Activated naive CD4-positive, alpha-beta T cell treated with anti-CD3 and anti-CD28 coated beads, Interleukin-2, amount 50 U/mL, for 16 hours (primary cell): ENCODE measurements at places on chromosomes 7 and 10.
A peak's percentile ranks its signal among the peaks of the same experiment; 100 is the strongest.

- DNase-seq = no peak
These were observed 52.3 kb downstream of the HECW1 start for GRCh38 chr7:43164757-43165156.

DNA sequence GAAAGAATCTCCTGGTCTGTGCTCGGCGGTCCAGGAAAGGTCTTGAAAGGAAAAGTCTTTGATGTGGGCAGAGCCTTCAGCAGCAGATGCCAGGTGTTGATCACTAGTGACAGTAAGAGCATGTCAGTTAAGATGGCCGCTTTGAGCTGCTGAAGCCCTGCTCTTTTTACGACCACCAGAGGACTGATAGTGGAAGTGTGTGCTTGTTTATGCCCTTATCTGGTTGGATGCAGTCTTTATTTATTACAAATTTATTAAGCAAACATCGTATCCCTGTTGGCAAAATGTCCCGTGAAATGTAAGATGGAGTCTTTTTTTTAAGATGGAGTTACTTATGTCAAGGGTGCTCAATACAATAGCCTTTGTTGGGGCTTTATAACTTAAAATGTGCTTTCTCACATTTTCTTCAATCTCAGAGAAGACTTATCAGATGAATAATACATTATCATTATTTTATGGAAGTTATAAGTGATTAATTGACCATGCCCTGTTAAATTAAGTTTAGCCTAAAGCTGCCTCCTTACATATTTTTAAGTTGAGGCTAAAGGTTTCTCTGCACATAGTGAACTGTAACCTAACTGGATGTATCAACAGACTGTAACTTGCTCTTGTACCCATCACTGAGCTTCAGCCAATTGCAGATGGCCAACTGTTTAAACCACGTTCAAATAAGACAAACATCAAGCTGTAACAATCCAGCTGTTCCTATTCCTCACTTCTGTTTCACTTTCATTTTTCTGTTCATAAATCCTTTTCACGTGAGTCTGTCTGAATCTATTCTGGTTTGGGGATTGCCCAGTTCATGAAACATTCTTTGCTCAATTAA is 97.4 kb upstream of the PIK3CG start:
- no peak for DNase-seq

- DNase-seq = no peak
These were observed 23.5 kb downstream of the PFKFB3 start for GRCh38 chr10:6226216-6226615.

- no peak for DNase-seq
These were observed 5.3 kb upstream of the EBF3 start for GRCh38 chr10:129969184-129969910.

DNA sequence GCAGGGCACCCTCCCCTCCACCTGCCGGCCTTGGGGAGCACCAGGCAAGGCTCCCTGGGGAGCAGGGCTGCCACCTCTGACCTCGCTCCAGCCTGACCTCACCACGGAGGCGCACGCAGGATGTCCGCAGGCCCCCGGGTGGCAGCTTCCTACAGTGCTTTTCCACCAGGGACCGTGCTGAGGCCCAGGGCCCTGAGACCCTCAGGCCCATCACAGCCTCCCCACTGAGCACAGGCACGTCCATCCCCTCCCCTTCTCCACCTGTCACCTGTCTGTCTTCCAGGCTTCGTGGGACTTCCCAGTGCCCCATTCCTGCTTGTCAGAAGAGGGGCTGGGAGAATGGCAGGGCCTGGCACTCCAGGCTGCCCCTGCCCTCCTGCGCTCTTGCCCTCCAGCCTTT is 90.1 kb downstream of the LHPP start:
- DNase-seq = no peak

DNA sequence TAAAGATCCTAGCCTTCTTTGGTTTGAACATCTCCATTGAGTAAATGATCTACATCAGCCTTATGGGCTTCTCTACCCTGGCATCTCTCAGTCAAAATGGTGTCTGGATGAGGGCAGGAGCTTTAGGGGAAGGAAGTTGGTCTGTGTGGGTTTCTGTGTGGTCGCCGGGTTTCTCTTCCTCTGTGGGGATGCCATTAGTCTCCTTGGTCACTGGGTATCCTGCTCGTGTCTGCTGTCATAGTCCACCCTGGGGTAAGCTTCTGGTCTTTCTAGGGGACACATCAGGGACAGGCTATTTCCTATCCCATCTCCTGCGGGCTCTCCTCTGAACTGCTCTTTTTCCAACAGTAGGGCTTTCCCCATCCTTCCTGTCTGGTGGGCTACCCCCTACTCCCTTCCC is 150.3 kb upstream of the NPY start:
- DNase-seq = no peak

GRCh38 chr7:45343746-45344145 is 186.2 kb downstream of the RAMP3 start:
- no peak for DNase-seq

GRCh38 chr10:67923551-67923950 is 39.1 kb downstream of the SIRT1 start:
- no peak for DNase-seq

- no peak for DNase-seq
These were observed 71.5 kb downstream of the PRPF18 start for GRCh38 chr10:13658264-13658663.

GRCh38 chr7:21352540-21353387 is 75.1 kb upstream of the SP4 start:
- no peak for DNase-seq

DNA sequence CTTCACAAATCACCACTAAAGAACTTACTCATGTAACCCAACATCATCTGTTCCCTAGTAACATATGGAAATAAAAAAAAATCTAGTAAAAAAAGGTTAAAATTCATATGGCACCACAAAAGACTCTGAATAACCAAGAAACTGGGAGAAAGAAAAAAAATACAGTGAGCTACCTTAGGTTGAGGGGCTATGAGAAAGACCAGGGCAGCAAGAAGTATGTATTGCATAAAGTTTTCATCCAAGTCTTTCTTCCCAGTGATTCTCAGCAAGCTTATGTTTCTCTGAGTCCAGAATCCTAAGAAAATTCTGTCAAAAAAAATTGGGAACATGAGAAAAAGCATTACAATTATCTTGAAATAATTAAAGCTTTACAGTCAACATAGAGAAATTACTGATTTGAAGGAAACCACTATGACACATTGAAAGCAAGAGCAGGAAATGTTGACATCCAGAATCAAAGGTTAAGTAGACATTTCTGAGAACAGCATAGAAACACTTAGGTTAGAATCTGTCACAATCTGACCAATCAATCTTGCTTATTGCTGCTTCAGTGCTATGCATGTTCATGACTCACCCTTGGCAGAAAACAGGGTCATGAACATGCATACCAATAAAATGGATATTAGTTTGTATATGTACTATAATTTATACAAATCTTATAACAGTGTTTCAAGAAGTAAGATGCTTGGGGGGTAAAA is 494.0 kb upstream of the POT1 start:
- no peak for DNase-seq

GRCh38 chr7:134724606-134725005 is 54.8 kb upstream of the CALD1 start:
- no peak for DNase-seq

DNA sequence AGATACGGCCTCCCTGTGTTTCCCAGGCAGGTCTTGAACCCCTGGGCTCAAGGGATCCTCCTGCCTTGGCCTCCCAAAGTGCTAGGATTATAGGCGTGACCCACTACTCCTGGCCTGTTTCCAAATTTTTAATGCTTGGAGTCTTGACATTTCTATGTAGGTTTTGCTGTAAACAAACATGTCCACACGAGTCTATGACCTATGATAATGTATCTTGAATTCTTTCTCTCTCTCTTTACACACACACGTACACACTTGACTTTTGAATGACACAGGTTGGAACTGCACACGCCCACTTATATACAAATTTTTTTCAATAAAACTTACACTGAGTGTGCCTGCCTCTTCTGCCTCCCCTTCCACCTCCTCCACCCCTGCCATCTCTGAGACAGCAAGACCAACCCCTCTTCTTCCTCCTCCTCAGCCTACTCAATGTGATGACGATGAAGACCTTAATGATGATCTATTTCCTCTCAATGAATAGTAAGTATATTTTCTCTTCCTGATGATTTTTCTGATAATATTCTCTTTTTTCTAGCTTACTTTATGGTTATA is 44.1 kb upstream of the LAMB1 start:
- no peak for DNase-seq

GRCh38 chr7:115933471-115933870 is 97.1 kb downstream of the TFEC start:
- no peak for DNase-seq

- DNase-seq = no peak
These were observed 192.3 kb upstream of the AOAH start for GRCh38 chr7:36916619-36917018.

- no peak for DNase-seq
These were observed 129.0 kb upstream of the AGR3 start for GRCh38 chr7:17010637-17011300.

- DNase-seq = no peak
These were observed 187.7 kb upstream of the CNTNAP2 start for GRCh38 chr7:145928937-145929336.

- DNase-seq = peak; percentile 98
These were observed at the start of gene ATP6V1F for GRCh38 chr7:128862571-128863432. Gene ATP6V1F (plus strand): TSS chr7:128862856. CDS start chr7:128862905, 49 bp downstream.

- DNase-seq = peak; percentile 45
These were observed 2.0 kb upstream of the SFTPA1 start for GRCh38 chr10:79608505-79609375.

- DNase-seq = no peak
These were observed 687 bp downstream of the HELLS start for GRCh38 chr10:94546049-94546900.

- DNase-seq = no peak
These were observed 952.7 kb upstream of the KCND2 start for GRCh38 chr7:119320316-119320715.

DNA sequence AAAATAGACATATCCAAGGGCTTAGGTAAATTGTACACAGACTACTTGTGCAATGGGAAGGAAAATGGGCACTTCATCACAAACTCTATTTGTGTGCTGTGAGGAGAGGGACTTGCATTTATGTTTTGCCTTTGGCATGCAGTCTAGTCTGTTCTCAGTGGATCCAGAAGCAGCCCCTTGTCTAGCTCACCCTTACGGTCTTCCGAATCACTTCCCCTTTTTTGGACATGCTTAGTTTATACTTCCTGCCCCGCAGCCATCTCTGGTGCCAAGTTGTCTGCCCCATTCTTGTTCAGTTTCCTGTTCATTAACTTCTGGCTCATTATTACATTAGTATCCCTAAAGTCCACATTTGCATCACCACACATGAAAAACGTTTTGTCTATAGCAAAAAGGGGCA is 161.6 kb downstream of the NRCAM start:
- no peak for DNase-seq

DNA sequence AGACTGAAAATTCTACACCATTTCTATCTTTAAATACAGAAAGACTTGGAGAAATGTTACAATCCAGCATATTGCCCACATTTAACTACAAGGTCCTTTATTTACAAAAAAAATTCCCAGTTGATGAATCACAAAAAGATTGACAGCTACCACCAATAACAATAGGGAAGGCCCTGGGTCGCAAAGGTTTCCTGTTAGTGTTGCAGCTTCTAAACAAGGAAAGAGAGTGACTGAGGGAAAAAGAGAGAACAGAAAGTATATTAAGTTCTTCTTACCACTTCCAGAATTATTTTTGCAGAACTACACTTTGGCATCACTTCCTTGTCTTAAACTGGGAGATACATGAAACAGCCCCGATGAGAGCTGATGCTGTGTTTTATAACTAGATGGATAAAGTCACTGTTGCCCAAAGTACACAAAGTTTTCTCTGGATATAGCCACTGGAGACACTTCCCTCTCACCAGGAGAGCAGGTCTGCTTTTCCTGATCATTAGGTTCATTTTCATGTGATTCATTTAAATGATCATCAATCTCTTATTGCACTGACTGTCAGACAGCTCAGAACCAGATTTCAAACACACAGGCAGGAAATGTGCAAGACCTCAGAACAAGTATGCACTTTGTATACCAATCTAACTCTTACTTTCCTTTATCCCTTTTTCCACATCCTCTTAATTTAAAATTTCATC is 57.0 kb downstream of the SHTN1 start:
- DNase-seq = no peak

- DNase-seq = no peak
These were observed 134.9 kb downstream of the ADRA2A start for GRCh38 chr10:111211706-111212105.

DNA sequence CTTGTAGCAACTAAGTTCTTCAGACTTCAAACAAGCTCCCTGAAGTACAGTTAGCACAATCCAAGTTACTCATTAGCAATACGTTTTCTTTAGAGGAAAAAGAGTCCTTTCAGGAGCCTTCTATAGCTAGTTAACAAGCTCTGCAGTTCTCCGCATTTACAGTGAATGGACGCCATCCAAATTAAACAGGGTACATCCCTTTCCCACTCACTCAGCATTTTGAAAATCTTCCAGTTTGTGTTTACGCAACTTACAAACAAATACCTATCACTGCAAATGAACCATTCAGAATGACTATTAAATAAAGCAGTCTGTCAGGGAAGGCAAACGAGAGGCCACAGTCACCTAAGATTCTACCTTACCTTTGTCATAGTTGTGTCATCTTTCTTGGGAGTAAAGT is 84.5 kb downstream of the RNF32 start:
- DNase-seq = no peak

- DNase-seq = no peak
These were observed 1.2 kb downstream of the PPP1R9A start for GRCh38 chr7:94908323-94909178.

DNA sequence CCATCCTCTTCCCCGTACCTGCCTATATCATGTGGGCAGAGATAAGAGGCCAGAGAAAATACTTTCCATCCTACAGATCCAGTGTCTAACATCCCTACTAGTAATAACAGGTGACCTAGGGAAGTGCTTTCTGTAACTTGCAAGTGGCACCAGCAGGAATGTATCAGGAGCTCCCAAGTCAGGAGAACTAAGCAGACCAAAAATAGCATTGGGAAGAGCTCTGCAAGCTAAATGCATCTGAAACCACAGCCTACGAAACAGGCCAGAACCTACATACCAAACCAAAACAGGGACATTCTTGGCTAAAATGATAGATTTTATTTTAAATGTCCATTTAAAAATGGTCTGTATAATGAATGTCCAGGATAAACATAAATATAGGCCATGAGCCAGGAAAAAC is 680.8 kb downstream of the PHTF2 start:
- no peak for DNase-seq

GRCh38 chr10:97153270-97153850 is 32.4 kb downstream of the SLIT1 start:
- DNase-seq = no peak

DNA sequence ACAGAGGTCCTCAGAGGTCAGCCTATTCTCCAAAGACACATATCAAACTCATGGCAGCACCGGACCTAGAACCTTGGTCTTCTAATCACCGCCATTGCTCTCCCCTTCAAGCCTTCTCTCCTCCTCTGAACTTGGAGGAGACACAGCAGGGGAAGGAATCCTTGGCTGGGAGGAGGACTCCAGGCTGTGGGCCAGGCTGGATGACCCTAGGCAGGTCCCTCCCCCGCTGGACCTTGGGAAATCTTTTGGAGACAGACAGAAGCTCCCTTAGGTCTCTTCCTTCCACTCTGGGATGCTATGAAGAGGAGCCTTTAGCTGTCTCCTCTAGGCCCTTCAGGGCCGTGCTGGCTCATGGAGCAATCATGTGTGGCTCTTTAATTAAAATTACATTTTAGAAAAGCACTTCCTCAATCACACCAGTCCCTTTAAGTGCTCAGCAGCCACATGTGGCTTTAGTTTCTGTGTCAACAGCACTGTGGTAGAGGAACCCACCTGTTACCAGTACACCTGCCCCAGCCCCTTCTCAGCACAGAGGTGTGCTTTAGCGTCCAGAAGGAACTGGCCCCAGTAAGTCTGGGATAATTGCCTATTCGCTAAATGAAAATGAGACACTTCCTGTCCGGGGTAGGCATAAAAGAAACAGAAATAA is 238.2 kb downstream of the CELF2 start:
- no peak for DNase-seq

GRCh38 chr10:129161150-129161549 is 305.9 kb upstream of the MGMT start:
- no peak for DNase-seq
